ENCODE measurements at places on chromosomes 5 and 9.

GRCh38 chr9:113620377-113621161 lies 157.0 kb downstream of the RGS3 start:
- DNase-seq = peak; percentile 91

DNA sequence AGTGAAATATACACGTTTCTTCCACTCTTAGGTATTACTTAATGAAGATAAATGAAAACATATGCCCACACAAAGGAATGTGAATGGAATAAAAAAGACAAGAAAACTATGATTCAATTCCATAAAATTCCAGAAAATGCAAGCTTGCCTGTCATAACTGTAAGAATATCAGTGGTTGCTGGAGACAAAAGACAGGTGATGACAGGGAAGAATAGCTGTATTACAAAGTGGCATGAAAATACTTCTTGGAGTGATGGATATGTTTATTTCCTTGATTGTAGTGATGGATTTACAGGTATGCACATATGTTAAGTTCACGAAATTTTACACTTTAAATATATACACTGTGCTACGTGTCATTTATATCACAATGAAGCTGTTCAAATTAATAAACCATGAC lies 553.3 kb downstream of the HTR1A start:
- DNase-seq = no peak

- no peak for DNase-seq
These were observed 92.7 kb downstream of the SV2C start for GRCh38 chr5:76175821-76176403.

DNA sequence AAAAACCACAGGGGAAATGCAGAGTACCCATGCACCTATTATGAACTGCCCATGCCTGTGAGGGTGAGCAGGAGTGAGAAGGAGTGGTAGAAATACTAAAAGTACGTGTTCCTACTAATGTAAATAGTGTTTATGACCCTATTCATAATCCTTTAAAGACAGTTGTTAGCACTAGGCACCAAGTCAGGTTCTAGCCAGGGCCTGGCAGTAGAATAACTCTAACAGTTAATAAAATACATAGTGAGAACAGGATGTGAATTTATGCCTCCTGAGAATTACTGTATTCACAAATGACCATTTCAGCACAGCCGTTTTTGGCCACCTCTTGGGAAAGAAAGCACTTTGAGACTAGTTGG lies 103.2 kb upstream of the TARS1 start:
- DNase-seq = no peak

- DNase-seq = peak; percentile 94
These were observed at the start of gene NDFIP1 for GRCh38 chr5:142108432-142109330. Gene NDFIP1 (plus strand): TSS chr5:142108779. CDS start chr5:142108975, 196 bp downstream.

GRCh38 chr9:132044176-132044875 lies 35.3 kb downstream of the MED27 start:
- no peak for DNase-seq

- DNase-seq = no peak
These were observed 25.0 kb downstream of the WDR36 start for GRCh38 chr5:111117136-111117535.

GRCh38 chr9:99730062-99730461 lies 91.6 kb upstream of the NR4A3 start:
- no peak for DNase-seq

- no peak for DNase-seq
These were observed 64.1 kb downstream of the ZFAND5 start for GRCh38 chr9:72300873-72301272.

- no peak for DNase-seq
These were observed 346.3 kb downstream of the ENC1 start for GRCh38 chr5:74294231-74294705.

DNA sequence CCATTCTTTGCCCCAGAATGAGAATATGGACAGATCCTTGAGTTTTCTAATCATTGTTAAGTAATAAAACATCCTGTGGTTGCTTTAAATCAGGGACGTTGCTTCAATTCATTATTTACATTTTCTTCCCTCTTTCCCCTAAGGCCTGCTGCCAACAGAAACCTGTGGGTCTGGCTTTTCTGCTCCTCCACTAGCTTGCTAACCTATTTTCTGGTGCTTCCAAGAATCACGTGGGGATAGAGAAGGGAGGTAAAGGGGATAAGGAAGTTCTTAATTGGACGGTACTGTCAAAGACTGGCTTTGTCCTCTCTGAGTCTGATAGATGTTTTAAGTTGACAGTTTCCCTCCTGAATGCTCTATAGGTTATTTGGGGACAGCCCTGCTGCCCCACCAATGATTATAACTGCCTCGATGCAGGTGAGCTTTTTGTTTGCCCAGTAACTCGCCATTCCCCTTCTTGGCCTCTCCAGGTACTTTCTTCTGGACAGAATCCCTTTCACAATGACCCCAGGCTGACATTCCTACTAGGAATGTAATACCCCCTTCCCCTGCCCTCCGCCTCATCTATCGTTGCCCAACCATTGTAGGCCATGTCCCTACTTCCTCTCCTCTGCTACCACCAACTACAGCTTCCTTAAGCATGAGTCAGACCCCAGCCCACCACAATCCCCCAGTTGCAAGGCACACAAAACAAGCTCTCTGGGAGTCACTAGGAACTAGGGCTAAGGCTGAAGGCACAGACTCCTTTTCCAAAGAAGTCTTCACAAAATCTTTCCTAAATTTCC lies 19.9 kb upstream of the CPEB4 start:
- no peak for DNase-seq

DNA sequence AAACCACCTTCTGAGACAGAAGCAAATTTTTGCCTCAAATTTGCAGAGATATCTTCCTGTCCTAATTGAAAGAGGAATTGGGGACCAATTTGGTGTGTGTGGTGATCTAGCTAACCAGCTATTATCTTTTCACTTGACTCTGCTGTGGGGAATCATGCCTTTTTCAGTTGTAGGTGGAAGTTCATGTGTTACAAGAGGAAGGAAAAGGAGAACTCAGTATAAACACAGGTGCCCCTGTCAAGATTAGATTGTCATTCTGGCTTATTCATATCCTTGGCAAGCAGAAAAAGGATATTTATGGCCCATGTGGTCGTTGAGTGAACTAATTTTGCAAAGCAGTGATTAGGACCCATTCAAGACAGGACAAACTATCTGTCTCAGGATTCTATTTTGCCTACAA lies 336.8 kb upstream of the SLC30A5 start:
- no peak for DNase-seq

- DNase-seq = no peak
These were observed 1.4 kb upstream of the SLC36A2 start for GRCh38 chr5:151348789-151349188.

DNA sequence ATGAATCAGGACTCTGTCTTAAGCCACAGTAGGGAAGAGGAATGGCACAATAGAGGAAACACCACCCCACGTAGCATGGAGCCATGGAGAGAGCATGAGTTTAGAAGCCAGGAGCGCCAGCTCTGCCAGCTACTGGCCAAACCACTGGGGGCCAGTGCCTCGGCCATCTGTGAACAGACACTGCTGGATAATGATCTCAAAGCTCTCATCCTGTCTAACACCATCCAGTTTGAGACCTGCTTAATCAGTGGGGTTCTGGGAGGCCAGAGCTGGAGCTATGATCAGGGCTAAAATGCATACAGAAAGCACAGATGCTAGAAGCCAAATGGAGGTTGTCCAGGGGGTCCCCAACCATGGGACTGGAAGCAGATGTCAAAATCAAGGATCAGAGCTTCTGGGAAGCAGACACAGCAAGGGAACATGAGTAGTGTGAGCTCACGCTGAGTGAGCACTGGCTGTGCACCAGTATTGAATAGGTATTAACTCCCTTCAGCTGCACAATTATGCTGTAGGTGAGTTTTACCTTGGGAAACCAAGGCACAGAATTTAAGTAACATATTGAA lies 92.7 kb downstream of the KCNIP1 start:
- DNase-seq = no peak

DNA sequence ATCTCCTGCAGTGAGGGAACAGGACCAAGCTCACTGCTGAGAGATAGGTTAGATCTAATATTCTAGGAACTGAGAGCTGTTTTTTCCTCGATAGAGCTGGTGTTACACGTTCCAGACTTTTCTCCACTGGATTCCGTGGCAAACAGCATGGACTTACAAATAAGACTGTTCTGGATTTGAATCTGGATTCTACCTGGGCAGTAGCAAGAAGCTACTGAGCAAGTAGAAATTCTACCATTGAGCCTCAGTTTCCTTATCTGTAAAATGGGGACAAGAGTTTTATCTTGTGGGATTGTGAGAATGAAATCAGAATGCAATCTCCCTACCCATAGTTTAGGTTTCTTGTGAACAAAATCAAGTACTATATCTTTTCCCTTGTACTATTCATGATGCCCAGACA lies 238.7 kb upstream of the TRIM32 start:
- no peak for DNase-seq

DNA sequence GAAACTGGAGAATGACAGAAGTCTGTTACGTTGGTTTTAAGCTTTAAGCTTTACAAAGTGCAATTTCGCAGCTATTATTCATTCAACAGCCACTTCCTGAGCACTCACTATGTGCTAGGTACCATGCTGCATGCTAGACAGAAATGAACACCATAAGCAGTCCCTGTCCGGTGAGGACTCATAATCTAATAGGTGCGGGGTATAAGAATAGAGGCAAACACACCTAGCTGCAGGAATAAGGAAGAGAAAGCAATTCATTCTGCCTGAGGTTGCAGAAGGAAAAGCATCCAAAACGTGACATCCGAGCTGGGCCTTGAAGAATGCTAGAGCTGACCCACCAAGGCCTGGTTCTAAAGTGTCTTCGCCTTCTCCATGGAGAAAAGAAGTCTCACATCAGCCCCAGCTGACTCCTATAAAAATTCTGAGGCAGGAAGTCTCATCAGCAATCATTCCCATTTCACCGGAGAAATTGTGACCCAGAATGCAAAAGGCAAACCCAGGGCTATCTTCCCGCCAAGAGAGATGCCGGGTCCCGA lies 542 bp downstream of the FKBP15 start:
- DNase-seq = no peak

GRCh38 chr5:11791792-11792191 lies 112.5 kb downstream of the CTNND2 start:
- DNase-seq = no peak

DNA sequence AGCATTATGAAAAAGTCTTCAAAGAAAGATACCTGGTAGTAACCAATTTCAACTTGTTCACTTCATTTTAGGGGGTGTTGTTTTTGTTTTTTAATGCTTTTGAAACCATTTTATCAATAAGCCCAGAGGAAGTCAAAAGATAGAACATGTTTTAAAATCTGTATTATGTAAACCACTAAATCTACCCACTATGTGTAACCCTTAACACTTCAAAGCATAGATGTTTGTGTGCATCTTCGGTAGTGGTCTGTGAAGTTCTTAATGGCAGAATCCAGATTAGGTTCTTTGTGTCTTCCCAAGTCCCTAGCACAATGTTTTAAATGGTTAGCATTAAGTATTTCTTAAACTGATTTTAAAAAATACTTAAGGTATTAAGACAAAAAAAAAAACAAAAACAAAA lies 6.3 kb downstream of the PLAA start:
- DNase-seq = no peak

DNA sequence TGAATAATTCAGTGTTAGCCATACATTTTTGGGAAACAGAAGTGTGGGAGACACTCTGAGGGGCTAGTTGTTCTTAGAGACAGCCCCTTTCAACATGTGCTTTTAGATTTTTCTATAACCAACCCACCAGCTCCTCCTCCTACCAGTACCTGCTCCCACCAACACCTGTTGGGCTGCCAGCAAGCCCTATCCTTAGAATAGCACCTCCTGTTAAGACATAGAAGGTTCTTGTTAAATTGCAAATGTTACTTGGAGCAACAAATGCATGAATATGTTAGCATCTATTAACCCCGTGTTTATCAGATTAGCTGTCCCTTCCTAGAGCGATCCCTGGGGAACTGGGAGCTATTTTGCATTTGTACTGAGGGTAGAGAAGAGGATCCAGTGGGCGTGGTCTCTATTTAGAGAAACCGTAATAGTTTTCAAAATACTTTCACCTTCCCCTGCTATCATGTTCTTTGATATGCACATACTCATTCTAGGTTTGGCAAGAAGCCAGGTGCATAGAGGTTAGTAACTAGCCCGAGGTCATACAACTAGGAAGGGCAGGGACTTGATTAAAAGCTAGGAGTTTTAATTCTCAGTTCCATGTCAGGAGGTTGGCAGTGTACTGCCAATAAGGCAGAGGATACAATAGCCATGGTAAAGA lies 334.4 kb downstream of the KCTD16 start:
- DNase-seq = no peak

- no peak for DNase-seq
These were observed 7.8 kb downstream of the ZFR start for GRCh38 chr5:32436553-32437242.

DNA sequence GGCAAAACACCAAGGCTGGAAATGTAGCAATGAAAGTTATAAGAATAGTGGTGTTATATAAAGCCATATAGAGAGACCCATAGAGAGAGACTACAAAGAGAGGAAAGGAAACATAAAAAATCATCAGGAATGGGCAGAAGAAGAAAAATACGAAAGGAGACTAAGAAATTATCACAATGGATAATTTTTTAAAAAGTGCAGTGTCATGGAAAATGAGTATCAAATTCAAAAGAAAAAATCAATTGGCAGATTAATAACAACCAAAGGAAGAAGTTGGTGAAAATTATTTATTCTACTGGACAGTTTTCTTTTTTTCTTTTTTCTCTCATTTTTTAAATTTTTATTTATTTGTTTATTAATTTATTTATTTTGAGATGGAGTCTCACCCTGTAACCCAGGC lies 1488.4 kb upstream of the WWC1 start:
- DNase-seq = no peak

DNA sequence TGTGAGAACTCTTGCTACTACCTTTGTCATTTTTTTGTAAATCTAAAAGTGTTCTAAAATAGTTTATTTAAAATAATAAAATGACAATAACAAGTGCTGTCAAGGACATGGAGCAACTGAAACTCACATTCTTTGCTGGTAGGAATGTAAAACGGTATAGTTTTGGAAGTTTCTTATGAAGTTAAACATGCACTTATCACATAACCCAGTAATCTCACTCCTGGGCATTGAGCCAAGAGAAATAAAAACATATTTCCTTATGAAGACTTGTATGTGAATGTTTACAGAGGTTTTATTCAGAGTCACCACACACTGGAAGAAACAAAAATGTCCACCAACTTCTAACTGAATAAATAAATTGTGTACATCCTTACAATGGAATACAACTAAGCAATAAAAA lies 46.0 kb upstream of the COL15A1 start:
- DNase-seq = no peak

DNA sequence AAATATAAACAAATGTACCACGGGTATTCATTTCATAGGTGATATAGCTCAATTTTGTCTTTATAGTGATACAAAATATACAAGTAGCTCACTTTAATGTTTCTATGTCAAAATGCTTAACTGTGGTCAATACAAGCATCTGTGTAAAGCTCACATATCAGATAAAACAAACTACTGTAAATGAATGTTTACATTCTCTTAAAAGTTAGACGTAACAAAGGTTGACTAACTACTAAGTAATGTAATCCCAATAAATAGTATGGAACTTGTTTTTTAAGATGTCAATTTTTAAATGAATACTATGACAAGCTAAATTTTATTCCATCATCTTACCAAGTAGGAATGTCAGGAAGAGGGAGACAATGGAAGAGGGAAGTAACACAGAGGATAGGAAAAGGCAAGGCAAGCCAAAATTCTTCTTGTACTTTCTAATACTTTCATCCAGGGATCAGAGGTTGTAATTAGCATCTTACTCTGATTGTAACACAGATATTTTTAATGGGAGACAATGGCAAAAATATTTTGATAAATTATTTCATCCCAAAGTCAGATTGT lies 105.5 kb downstream of the STRBP start:
- no peak for DNase-seq

- peak; percentile 80 for DNase-seq
These were observed 33.6 kb upstream of the GLIPR2 start for GRCh38 chr9:36102742-36103495.

- no peak for DNase-seq
These were observed 419.2 kb upstream of the NMUR2 start for GRCh38 chr5:152824316-152824715.

- no peak for DNase-seq
These were observed 30.1 kb downstream of the ADAMTSL2 start for GRCh38 chr9:133564451-133565116.

Measured in hepatocyte (in vitro differentiated cells).